ENCODE measurements at places on chromosomes 12 and 14. TPM values are rescaled to one million over a fixed set of nuclear protein-coding genes. Genes with fewer than 3 reads are reported as not detected.

GRCh38 chr12:59010118-59010517, 89.8 kb upstream of the LRIG3 start:
- H3K27ac ChIP-seq = no peak overlapping the region
- no peak for DNase-seq
- H3K27me3 ChIP-seq = no peaks in the 10 kb centered on the region
- H3K36me3 ChIP-seq = no peaks in the 10 kb centered on the region

KRT76 gene
- total RNA-seq = not detected

DNA sequence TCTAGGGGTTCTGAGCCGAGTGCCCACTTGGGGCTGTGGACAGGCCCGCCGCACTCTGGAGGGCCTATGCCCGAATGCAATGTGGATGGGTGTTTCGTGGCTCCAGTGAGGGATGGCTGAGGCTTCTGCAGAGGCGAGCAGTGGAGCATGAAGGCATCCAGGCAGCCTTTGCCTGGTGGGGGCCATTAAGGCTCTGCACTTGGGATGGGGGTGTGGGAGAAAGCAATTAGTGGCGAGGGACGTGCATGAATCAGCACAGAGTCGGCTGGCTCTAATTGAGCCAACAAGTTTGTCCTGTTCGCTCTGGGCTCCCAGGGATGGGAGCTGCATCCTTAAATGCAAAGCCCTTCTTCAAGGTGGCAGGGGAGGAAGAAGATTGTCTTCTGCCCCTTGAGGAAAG, 346.9 kb upstream of the FKBP4 start:
- no peak for DNase-seq
- H3K4me1 ChIP-seq = no peaks in the 10 kb centered on the region
- no peaks in the 10 kb centered on the region for H3K27me3 ChIP-seq
- H3K36me3 ChIP-seq = no peaks in the 10 kb centered on the region
- H3K27ac ChIP-seq = no peak overlapping the region

GRCh38 chr14:80167793-80168448, 43.4 kb downstream of the DIO2 start:
- H3K36me3 ChIP-seq = no peaks in the 10 kb centered on the region
- DNase-seq = no peak
- H3K4me1 ChIP-seq = no peaks in the 10 kb centered on the region
- no peaks in the 10 kb centered on the region for H3K27me3 ChIP-seq
- H3K27ac ChIP-seq = no peak overlapping the region

DNA sequence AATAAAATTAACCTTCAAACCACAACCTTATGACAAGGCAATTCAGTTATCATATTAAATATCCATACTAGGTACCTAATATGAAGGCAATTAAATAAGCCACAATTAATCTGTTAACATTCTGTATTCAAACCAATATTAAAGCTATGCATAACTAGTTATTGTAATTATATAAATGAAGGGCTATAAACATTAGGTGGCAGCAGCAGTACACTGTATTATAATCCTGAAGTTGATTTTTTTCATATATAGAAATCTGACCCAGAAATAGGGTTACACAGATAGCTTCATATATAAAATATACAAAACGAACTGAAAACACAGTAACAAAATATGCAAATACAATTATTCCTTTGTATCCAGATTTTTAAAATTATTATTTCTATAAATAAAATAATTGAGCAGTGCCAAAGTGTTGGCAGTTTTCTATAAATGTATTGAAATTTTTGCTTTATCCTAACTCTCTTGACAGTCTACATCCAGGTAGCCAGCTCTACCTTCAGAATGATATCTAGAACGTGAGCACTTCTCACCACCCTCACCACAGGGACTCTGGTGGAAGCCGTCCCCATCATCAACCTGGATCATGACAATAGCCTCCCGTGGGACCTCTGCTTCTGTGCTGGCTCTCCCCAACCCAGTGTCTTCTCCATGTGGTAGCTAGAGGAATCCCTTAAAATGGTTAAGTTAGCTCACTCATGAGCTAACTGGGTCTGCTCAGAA, 136.2 kb downstream of the MED13L start:
- H3K27ac ChIP-seq = no peak overlapping the region
- DNase-seq = no peak
- no peaks in the 10 kb centered on the region for H3K27me3 ChIP-seq
- H3K36me3 ChIP-seq = no peaks in the 10 kb centered on the region

LMNTD1 gene
- not detected for total RNA-seq

DNA sequence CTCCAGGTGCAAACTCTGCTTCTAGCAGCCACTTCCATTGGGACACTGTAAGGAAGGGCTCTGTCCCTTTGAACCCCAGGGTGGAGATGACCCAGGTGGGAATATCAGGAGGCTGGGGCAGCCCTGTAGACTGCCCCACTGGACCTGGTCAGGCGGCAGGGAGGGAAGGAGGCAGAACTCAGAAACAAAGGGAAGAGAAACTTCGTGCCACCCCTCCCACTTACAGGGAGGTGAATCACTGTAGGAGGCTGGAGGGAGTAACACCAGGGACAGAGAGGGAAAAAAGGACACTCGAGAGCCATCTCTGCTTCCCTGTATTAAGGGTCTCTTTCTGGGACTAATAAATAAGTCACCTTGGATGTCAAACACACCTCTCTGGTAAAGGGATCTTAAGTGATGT, 37.4 kb downstream of the ISCA2 start:
- no peaks in the 10 kb centered on the region for H3K36me3 ChIP-seq
- no peaks in the 10 kb centered on the region for H3K4me1 ChIP-seq
- no peak for DNase-seq
- no peak overlapping the region for H3K4me3 ChIP-seq
- H3K27me3 ChIP-seq = no peaks in the 10 kb centered on the region
- no peak overlapping the region for H3K27ac ChIP-seq

DNA sequence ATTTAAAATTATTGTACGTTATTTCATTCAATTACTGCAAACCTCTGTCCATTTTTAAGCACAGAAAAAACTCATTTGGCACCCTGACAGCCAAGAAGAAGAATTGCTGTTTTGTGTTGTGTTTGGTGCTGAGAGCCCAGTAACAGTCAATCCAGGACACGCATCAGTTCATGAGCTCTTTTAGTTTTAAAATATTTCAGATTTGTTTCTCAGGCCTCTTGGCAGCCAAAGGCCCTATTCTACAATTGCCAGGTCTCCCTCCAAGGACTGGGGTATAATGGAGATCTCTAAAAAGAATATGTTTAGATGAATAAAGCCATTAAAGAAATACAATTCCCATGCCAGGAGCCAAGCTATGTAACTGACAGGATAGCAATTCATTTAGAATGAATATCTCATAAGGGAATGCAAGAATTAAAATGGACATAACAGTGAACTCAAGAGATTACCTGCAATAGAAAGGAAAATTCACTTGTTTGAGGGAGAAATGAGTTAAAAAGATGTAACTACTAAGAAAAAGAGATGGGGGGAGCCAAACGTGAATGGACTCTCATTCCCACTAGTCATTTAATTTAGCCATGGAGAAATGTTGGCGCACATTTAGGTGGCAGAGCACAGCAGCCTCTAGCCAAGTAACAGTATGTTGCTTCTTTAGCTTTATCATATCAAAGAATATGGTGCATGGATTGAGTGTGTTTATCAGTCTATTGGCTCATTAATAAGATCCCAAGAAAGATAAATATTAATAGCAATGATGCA, 140.6 kb upstream of the PELI2 start:
- H3K27ac ChIP-seq = no peak overlapping the region
- H3K4me3 ChIP-seq = no peak overlapping the region
- DNase-seq = no peak
- H3K4me1 ChIP-seq = no peaks in the 10 kb centered on the region

Measured in uterus (tissue), 4 donors.